Stimulated activated CD8-positive, alpha-beta memory T cell treated with anti-CD3 and anti-CD28 coated beads, Interleukin-12 subunit alpha, Interleukin-12 subunit beta, amount 100 ng/mL, for 4 hours (primary cell): ENCODE measurements at places on chromosomes 2 and 18.

DNA sequence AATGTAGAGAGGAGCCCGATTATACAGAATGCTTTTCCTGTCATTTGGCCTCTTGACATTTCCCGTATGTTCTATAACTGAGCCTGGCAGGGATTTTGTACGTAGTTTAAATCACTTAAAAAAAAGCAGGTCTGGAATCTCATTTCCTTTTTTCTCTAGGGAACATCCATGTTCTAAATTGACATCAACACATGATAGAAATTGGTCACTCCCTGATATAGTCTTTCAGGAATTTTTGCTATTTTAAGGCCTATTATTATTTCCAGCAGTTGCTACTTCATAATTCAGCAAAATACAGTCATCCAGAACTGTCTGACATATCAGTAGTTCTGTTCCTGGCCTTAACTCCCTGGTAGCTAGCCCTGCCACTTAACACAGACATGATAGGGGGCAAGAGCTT is 565.7 kb upstream of the ZEB2 start:
- no peak for DNase-seq

DNA sequence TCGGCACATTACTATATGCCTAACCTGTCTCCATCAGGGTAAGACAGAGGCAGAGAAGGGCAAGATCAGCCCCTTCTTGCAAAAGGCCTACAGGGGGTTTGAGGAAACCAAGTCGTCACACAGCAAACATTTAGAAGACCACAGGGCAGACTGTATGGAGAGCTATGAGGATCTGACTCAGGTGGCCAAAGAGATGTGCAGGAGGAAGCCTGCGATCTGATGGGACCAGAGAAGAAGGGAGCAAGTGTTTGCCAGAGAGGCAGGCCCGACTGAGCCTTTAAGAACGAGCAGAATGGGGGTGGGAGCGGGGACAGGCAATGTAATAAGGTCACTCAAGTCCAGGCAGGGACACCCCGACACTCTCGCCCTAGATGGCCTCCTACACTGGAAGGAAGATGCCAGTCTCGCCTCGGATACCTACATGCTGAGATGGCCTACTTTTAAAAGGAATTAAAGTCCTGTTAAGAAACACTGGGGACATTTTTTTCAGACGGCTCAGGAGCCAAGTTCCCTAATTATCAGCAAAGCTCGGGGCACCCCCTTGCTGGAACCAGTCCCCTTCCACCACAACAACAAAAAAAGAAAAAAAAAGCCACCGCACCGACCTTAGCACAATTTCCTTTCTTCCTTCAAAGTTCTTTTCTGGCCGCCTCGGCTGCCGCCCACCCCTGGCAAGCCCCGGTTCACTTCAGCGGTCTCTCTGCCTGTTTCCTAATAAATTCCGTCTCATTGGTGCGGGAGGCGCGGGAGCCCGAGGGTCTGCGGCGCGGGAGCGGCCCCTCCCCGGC is 1.5 kb downstream of the SFXN5 start:
- no peak for DNase-seq

- DNase-seq = no peak
Measured at GRCh38 chr2:179226961-179227259, 37.7 kb downstream of the SESTD1 start.

DNA sequence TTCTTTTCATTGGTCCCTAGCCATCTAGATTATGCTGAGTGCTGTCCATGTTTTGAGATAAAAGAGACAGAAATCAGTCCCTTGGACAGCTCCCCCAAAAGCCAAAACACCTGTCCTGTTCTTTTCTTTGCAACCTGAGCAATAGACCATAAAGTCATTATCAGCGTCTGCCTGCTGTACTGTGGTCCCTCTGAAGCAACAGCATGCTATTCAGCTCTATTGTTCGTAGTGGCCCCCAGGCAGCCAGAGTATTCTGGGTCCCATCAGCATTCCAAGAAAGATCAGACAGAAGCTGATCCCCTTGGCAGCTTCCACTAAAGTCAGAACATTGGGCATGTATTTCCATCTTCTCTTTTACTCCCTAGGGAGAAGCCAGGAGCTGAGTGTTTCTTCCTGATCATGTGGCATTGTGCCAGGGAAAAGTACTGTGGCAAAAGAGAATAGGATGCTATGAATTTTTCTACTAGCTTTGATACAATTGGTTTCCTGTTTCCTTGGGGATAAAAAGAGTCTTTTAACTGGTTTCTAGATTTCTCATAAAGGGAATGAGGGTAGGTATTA is 33.6 kb upstream of the ZSWIM2 start:
- DNase-seq = no peak

DNA sequence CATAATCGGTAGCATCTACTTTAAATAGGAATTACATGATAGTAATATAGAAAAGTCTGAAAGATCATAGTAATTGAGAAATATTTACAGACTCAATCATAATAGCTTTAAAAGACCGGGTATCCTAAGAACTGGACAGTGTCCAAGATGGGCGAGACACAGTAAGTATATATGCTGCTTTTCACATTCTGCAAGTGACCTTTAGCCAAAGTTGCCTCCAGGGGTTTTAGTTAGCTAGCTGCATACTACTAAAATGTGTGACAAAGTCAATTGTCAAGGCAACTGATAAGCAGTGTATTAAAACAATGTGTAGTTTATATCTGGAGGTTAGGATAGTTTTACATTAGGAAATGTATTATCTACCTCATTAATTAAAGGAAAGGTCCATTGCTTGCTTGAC is 24.6 kb downstream of the CD302 start:
- DNase-seq = no peak

DNA sequence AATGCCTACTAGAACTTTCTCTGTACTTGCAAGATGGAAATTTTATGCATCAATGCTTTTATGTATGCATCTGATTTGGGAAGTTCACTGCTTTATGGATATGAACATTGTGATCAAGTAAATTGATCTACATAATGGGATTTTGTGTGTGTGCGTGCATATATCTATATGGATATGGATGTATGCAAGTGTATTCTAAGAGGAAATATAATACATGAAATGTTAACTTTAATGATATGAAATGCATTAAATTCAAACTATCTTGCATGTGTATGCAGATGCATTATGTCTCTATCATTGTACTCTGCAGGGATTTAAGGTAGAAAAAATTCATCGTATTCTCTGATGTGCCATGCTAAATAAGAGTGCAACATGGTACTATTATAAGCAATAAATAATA is 1855.4 kb upstream of the PIK3C3 start:
- no peak for DNase-seq

- DNase-seq = no peak
Measured at GRCh38 chr2:94984964-94985575, 40.4 kb upstream of the MAL start.

DNA sequence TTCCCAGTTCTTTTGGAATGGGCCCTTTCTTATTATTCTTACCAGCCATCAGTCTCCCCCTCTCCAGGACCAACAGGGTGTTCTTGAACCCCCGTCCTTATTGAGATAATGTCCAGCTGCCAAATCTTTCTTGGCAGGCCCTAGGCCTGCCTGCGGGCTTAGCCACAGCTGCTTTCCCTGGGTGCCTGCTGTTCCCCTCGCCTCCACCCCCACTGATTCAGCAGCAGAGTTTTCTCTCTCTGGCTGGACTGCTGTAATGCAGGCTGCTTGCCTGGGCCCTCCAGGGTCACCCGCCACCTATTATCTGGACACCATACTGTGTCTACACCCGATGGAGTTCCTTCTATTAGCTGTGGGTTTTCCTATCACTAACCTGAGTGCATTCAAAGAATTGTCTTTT is 395.4 kb upstream of the ATP5MC3 start:
- DNase-seq = no peak

DNA sequence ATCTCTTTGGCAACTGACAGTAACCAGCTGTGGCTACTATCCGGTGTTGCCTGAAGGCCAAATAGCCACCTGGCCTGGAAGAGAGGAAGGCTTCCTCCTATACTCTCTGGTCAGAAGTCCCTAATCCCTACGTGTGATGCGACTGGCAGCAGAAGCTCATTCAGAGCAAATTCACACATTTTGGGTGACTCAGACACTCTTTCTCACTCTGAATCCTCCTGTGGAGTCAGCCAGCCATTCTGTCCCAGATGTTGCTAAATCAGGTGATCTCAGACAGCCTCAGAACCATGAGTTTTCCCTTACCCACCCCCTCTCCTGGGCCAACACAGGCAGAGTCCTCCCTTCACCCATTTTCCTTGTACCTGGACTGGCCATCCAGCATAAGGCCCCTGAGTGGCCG is 34.7 kb downstream of the CFAP53 start:
- DNase-seq = no peak

- DNase-seq = no peak
Measured at GRCh38 chr2:238166391-238167343, 7.9 kb downstream of the ERFE start.

DNA sequence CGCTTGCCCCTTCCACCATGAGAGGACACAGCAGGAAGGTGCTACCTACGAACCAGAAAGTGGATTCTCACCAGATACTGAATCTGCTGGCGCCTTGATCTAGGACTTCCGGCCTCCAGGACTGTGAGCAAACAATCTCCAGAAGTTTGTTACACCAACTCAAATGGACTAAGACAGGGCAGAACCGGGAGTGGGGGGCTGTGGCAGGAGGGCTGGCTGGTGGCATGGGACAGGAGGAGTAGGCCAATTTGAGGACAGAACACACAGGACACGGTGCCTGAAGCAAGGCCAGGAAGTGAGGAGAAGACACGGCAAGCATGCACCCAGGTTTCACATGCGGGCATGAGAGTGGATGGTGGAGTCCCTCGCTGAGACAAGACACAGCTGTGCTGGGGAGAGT is 40.1 kb downstream of the CRACDL start:
- no peak for DNase-seq

GRCh38 chr2:193963472-193964119 is 1693.4 kb upstream of the SLC39A10 start:
- DNase-seq = no peak

- no peak for DNase-seq
Measured at GRCh38 chr2:36717603-36718266, 21.2 kb downstream of the VIT start.

DNA sequence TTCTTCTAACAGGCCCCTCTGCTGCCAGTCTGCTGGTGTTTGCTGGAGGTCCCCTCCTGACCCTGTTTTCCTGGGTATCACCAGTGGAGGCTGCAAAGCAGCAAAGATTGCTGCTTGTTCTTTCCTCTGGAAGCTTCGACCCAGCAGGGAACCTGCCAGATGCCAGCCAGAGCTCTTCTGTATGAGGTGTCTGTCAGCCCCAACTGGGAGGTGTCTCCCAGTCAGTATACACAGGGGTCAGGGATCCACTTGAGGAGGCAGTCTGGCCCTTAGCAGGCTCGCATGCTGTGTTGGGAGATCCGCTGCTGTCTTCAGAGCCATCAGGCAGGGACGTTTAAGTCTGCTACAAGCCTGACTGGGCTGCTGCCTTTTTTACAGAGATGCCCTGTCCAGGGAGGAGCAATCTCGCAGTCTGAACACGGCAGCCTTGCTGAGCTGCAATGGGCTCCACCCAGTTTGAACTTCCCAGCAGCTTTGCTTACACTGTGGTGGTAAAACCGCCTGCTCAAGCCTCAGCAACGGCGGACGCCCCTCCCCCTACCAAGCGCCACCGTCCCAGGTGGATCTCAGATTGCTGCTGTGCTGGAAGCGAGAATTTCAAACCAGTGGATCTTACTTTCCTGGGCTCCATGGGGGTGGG is 29.9 kb downstream of the CHCHD5 start:
- no peak for DNase-seq

- no peak for DNase-seq
Measured at GRCh38 chr18:22683786-22684185, 249.3 kb upstream of the RBBP8 start.
